ENCODE measurements at places on chromosomes 12 and 14.
A peak's percentile ranks its signal among the peaks of the same experiment; 100 is the strongest.

- DNase-seq, result no peak
- no peak overlapping the region for H3K27ac ChIP-seq
- no peaks in the 10 kb centered on the region for H3K36me3 ChIP-seq
- H3K4me1 ChIP-seq, result no peaks in the 10 kb centered on the region
These were observed 33.0 kb downstream of the DBX2 start for GRCh38 chr12:45017916-45018315.

GRCh38 chr12:127280393-127281275, 986.3 kb upstream of the TMEM132C start:
- H3K36me3 ChIP-seq, result no peaks in the 10 kb centered on the region
- peaks cover 19% of the 10 kb centered on the region for H3K27me3 ChIP-seq
- no peak overlapping the region for H3K27ac ChIP-seq

GRCh38 chr14:59295951-59296350, 107.5 kb downstream of the DAAM1 start:
- no peak overlapping the region for H3K27ac ChIP-seq
- H3K4me3 ChIP-seq, result no peak overlapping the region
- DNase-seq, result no peak
- H3K36me3 ChIP-seq, result peaks cover 6% of the 10 kb centered on the region
- H3K27me3 ChIP-seq, result no peaks in the 10 kb centered on the region

DNA sequence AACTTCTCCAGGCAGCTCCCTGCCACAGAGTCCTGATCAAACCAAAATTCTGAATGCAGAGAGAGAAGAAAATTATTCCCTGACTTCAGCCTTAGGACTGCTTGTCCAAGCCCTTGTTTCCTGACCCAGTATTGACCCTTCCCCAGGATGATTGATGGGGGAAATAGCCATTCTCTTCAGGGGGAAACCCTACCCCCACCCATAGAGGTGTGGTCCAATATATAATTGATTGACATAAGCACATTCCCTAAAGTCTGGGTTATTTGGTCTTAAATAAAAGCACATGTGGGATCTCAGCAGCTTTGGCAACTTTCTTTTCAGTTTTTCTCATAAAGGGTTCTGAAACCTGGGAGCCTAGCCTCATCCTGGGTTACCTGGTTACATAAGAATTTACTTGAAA, 201.2 kb upstream of the DDHD1 start:
- H3K4me3 ChIP-seq, result no peak overlapping the region
- DNase-seq, result no peak
- no peaks in the 10 kb centered on the region for H3K4me1 ChIP-seq
- no peaks in the 10 kb centered on the region for H3K36me3 ChIP-seq
- H3K27me3 ChIP-seq, result no peaks in the 10 kb centered on the region

DNA sequence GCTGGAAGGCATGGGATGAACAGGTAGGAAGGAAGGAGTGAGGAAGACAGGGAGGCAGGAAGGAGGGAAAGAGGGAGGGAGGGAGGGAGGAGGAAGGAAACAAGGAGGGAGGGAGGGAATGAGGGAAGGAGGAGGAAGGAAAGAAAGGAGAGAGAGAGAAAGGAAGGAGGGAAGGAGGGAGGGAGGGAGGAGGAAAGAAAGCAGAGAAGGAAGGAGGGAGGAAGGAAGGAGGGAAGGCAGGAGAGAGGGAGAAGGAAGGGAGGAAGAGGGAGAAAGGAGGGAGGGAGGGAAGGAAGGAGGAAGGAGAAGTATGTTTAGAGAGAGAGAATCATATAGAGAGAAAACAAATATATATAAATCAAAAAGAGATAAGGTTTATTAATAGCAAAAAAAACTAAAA, 175.9 kb upstream of the FOXN3 start:
- peaks cover 7% of the 10 kb centered on the region for H3K4me1 ChIP-seq
- H3K27ac ChIP-seq, result no peak overlapping the region
- no peak for DNase-seq
- H3K36me3 ChIP-seq, result no peaks in the 10 kb centered on the region
- H3K4me3 ChIP-seq, result no peak overlapping the region

DNA sequence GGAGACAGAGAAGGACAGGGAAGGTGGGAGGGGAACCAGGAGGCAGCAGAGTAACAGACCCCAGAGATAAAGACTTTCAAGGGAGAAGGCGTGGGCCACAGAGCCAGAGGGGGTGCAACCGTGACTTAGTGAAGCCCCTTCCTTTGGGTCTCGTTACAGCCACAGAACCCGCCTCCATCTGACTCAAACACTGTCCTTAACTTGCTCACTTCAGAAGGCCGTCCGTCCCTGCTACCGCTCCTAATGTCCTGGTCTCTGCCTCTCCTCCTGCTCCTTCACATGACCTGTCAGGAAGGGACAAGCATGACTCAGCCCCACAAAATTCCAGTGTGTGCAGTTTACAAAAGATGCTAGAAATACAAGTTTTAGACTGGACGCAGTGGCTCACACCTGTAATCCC, 18.0 kb downstream of the RIMBP2 start:
- H3K4me1 ChIP-seq, result no peaks in the 10 kb centered on the region
- H3K27ac ChIP-seq, result no peak overlapping the region
- no peak for DNase-seq
- H3K36me3 ChIP-seq, result no peaks in the 10 kb centered on the region

GRCh38 chr14:45743884-45744283, 490.9 kb upstream of the MIS18BP1 start:
- no peaks in the 10 kb centered on the region for H3K4me1 ChIP-seq
- H3K4me3 ChIP-seq, result no peak overlapping the region
- no peaks in the 10 kb centered on the region for H3K27me3 ChIP-seq
- H3K27ac ChIP-seq, result no peak overlapping the region

DNA sequence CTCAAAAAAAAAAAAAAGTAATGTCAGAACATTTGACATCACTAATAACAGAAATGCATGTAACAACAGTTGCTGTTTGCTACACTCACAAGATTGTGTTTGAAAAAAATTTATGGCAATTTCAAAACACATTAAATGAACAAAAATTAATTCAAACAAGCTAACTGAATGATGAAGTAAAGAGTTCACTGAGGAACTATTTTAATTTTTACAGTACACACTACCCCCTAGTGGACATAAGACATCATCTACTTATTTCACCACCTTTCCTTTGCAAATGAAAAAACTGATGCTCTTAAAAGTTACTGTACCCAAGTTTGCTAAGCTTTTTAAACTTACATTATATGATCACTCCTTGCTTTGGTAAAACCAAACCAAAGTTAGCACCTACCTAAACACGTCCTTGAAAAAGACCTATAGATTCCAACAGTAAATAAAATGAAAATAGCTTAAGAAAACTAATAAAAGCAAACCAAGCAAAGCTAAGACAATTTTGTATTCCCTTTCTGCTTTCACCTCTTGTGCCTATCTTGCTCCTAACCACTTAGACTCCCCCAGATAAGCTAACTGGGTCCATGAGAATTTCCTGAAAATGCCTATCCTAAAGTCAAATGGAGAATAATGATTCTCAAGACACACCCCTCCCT, 22.2 kb downstream of the UBE2N start:
- H3K4me1 ChIP-seq, result peaks cover 15% of the 10 kb centered on the region
- H3K27me3 ChIP-seq, result no peaks in the 10 kb centered on the region
- H3K4me3 ChIP-seq, result no peak overlapping the region
- H3K36me3 ChIP-seq, result no peaks in the 10 kb centered on the region
- no peak overlapping the region for H3K27ac ChIP-seq

GRCh38 chr12:53097564-53098353, at the start of gene IGFBP6:
TSS of gene IGFBP6 (plus strand) at chr12:53097667. CDS start at chr12:53097718, 51 bp downstream.
- H3K4me1 ChIP-seq, result peaks cover 48% of the 10 kb centered on the region
- peaks cover 16% of the 10 kb centered on the region for H3K27me3 ChIP-seq
- DNase-seq, result peak; percentile 52
- peak within 1 kb of the TSS; percentile 58 for H3K4me3 ChIP-seq

DNA sequence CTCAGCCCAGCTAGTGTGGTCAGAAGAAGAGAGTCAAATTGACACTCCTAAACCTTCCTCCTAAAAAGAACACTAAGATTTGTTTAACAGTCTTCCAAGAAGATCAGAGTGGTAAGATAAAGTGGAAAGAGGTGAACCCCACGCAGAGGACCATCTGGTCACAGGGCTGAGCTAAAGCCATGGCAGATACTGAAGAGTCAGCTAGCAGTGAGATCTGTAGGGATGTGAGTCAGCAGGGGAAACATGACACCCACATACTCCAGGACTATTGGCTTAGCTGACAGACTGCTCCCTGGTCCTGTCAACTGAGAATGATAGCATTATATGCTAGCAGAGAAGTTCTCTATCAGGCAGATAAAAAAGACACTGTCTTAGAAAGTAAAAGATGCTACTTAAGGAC, 269.4 kb upstream of the ALG10 start:
- no peaks in the 10 kb centered on the region for H3K4me1 ChIP-seq
- no peak overlapping the region for H3K27ac ChIP-seq
- no peak overlapping the region for H3K4me3 ChIP-seq
- no peak for DNase-seq

- H3K4me1 ChIP-seq, result peaks cover 9% of the 10 kb centered on the region
- no peaks in the 10 kb centered on the region for H3K27me3 ChIP-seq
- no peak overlapping the region for H3K27ac ChIP-seq
- no peak overlapping the region for H3K4me3 ChIP-seq
These were observed 580 bp downstream of the SALL2 start for GRCh38 chr14:21525571-21525961.

GRCh38 chr12:85575120-85576096, 260.8 kb downstream of the RASSF9 start:
- no peak overlapping the region for H3K4me3 ChIP-seq
- H3K27me3 ChIP-seq, result no peaks in the 10 kb centered on the region
- no peaks in the 10 kb centered on the region for H3K36me3 ChIP-seq
- no peak overlapping the region for H3K27ac ChIP-seq
- no peaks in the 10 kb centered on the region for H3K4me1 ChIP-seq

DNA sequence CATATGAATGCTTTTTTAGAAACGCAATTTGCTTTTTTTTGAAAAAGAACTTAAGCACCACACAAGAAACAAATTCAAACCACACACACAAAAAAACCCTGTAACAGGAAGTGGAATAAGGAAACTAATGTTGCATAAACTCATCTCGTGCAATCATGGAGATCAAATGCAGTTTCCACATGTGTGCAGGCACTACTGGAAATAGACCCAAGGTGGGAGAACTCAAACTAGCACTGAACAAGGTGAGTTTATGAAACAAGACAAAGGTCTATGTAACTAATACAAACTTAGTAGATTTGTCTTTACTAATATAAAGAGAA, 17.5 kb downstream of the NIN start:
- H3K36me3 ChIP-seq, result peaks cover 7% of the 10 kb centered on the region
- H3K4me3 ChIP-seq, result peak overlapping the region; percentile 6
- H3K27me3 ChIP-seq, result no peaks in the 10 kb centered on the region
- peaks cover 31% of the 10 kb centered on the region for H3K4me1 ChIP-seq
- peak; percentile 13 for DNase-seq

DNA sequence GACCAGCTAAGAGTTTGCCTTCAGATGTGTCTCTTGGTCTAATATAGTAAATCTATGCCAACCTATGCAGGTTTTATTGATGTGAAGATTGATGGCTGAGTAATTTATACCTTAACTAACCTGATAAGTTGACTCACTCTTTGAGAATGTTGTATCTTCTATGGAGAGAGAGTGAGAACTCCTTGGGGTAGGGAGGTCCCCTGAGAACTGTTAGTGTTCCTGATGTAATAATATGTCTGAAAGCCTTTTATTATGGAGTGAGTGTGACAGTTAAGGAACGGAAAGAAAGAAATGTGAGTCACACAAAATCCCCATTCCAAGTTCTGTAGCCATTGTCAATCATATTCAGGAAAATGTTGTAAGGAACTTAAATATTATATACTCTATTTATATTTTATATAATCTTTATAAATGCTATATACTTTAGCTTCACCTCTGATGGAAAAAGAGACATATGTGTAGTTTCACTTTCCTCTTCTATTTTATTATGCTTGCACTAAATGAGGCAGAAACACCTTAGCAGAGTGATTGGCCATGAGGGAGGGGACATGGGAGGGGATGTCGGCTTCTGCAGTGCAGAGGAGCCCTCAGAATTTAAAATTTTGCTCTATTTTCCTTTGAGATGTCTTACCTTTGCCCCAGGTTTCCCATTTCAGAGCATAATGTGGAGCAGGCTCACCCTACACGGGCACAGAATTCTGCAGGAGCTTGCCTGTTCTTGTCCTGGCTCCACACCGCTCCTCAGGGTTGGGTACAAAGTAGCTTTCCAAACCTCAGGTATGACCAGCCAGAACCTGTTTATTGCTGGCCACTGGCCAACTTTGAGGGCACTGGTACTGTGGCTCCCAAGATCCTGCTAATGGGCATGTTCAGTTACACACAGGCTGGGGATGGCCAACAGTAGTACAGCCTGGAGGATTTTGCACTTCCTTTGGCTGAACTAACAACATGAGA, 57.7 kb downstream of the ARF6 start:
- no peaks in the 10 kb centered on the region for H3K36me3 ChIP-seq
- no peak overlapping the region for H3K27ac ChIP-seq
- no peak overlapping the region for H3K4me3 ChIP-seq
- DNase-seq, result no peak

GRCh38 chr14:106141242-106142220, 615.1 kb downstream of the TMEM121 start:
- DNase-seq, result peak; percentile 23
- H3K4me1 ChIP-seq, result peaks cover 2% of the 10 kb centered on the region
- no peak overlapping the region for H3K4me3 ChIP-seq

- DNase-seq, result no peak
- no peak overlapping the region for H3K4me3 ChIP-seq
- H3K27me3 ChIP-seq, result peaks cover 29% of the 10 kb centered on the region
These were observed 12.2 kb upstream of the OR5AU1 start for GRCh38 chr14:21168055-21168454.

- no peak overlapping the region for H3K4me3 ChIP-seq
- no peak overlapping the region for H3K27ac ChIP-seq
- H3K4me1 ChIP-seq, result no peaks in the 10 kb centered on the region
- H3K36me3 ChIP-seq, result no peaks in the 10 kb centered on the region
- no peaks in the 10 kb centered on the region for H3K27me3 ChIP-seq
These were observed 664.7 kb downstream of the NRXN3 start for GRCh38 chr14:78834766-78835451.

DNA sequence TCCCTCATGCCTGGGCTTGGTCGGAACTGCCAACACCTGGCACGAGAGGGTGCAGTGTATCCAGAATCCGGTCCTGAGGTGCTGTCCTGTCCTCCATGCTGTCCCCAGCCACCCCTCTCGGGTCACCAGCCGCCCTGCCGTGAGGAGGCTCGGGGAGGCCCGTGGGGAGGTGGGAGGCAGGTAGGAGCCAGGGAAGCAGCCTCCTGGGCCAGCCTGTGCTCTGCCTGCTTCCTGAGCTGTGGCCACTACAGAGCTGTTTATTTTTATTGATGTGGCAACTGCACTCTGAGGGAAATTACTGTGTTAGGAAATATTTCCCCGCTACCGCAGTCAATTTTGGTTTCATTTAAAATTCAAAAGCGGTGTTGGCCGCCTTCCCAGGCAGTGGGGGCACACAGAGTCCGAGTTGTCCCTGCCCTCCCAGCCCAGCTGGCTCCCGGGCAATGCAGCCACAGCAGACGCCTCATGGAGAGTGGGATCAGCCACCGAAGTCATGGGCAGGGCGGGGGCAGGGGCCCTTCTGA, 18.3 kb downstream of the NOC4L start:
- no peaks in the 10 kb centered on the region for H3K36me3 ChIP-seq
- H3K27ac ChIP-seq, result no peak overlapping the region
- no peak for DNase-seq
- H3K4me1 ChIP-seq, result peaks cover 4% of the 10 kb centered on the region
- no peak overlapping the region for H3K4me3 ChIP-seq

All from T-cell (primary cell).